Stimulated activated CD8-positive, alpha-beta memory T cell treated with anti-CD3 and anti-CD28 coated beads, Interleukin-15, amount 100 ng/mL, for 48 hours (primary cell): ENCODE measurements at places on chromosomes 3 and 15.

- no peak for DNase-seq
These were observed at the start of gene SLC9A9 for GRCh38 chr3:143847787-143848631. TSS of gene SLC9A9 (minus strand) at chr3:143848468. CDS start at chr3:143848322, 146 bp downstream.

- no peak for DNase-seq
These were observed 52.5 kb downstream of the PHC3 start for GRCh38 chr3:170128977-170129431.

GRCh38 chr3:114205541-114205940 lies 26.7 kb upstream of the DRD3 start:
- no peak for DNase-seq

GRCh38 chr15:60370105-60370868 lies 27.5 kb downstream of the ANXA2 start:
- no peak for DNase-seq

GRCh38 chr3:179967622-179968021 lies 69.1 kb downstream of the PEX5L start:
- no peak for DNase-seq

GRCh38 chr15:68314563-68314962 lies 37.0 kb downstream of the FEM1B start:
- no peak for DNase-seq

DNA sequence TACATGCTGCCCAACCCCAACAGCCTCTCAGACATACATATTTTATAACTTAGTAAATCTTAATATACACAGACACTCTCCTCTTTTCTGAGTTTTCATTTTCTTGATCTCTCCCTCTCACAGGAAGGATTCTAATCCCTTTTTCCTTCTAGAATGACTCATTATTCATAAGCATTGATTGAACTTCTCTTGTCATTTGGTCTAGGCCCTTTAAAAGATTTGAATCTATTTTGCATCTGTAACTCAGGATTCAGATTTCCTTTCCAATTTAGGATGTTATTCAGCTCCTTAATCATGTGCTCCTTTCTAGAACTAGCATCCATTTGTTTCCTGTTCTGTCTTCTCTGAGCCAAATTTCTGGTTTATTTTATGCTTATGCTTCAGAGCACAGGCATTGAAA lies 624.5 kb upstream of the SGO1 start:
- no peak for DNase-seq

GRCh38 chr15:33243869-33244268 lies 49.4 kb upstream of the FMN1 start:
- no peak for DNase-seq
